ENCODE measurements at places on chromosomes 5 and 9.

DNA sequence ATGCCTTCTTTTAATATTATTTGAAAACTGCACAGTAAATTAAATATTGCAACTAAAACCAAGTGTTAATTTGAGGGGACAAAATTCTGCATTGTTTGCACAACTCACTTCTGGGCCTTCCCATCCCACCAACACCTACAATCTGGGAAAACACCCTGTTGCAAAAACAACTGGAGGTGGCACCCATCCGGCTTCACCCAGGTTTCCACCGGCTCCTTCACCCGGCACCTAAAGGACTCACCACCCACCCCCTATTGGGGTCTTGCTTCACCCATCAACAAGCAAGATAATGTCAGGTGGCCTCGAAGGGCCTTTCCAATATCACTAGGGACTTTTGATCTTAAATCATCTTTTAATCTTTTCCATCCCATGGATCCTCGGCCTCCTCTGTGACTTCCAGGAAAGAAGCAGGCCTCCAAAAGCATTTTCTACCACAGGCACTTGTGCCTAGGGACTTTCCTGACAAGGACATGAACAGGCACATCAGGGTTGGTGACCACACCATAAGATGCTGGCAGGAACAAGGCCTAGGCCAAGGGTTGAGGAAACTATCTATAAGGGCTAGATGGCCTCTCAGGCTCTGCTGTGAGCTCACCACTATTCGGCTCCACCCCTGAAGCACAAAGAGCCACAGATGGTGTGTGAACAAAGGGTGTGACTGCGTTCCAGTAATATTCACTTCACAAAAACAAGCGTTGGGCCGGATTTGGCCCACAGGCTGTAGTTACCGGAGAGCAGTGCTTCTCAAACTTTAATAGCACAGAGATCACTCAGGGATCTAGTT lies 205.1 kb downstream of the AUH start:
- no peak for DNase-seq

- no peak for DNase-seq
These were observed 15.8 kb upstream of the KIF4B start for GRCh38 chr5:154997746-154998145.

DNA sequence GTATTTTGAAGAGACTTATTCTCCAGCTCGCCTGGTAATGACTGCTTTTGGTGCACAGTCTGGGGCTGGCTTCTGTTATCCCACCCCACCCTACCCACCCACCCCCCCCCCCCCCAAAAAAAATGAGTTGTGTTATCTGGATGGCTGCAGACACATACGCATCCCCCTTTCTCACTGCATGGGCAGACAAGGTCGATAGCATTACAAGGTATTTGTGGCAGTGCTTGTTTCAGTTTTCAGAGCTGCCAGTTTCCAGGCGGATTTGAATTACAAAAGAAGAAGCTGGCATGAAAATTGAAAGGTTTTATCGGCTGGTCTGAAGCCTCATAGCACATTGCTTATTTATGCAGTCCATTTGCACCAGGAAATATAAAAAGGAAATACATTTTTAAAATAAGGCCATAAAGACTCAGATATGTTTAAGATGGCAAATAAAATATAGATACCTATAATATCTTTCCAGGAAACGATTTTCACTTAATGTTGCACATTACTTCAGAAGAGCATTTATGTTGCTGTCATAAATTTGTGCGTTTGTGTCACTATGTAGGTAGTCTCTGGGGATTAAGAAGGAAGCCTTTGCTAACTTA lies 85.1 kb upstream of the GRHPR start:
- no peak for DNase-seq

DNA sequence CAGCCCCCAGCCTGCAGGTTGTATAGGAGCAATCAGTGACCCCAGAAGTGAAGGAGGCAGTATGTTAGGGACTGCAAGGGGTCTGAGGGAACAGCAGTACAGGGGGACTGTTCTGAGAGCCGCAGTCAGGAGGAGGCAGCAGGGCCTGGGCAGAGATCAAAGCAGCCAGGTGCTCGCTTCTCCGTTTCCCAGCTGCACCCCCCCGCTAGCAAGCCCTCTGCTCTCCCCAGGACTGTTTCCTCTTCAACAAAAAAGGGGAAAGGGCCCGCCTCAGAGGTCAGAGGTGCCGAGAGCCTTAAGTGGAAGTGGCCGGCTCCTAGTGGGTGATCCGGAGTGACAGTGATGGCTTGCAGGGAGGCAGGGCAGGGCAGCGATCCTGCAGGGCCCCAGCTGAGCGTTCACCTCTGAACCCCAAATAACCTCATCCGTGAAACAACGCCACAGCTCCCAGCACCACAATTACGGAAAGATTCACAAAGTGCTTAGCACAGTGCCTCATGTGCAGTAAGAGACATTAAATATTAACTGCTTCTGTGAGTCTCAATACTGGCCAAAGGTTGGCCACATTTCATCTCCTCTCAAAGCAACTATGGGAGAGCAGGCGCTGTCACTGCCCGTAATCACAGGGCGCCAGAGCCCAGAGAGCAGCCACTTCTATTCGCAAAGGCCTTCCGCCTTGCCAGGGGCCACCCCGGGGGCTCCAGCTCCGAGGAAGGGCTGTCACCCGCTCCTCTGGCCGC lies 8.0 kb downstream of the CLPTM1L start:
- no peak for DNase-seq

- DNase-seq, result no peak
These were observed 1.7 kb upstream of the TMCO6 start for GRCh38 chr5:140637371-140638100.

- DNase-seq, result no peak
These were observed 3.2 kb downstream of the MAP1B start for GRCh38 chr5:72110394-72111013.

DNA sequence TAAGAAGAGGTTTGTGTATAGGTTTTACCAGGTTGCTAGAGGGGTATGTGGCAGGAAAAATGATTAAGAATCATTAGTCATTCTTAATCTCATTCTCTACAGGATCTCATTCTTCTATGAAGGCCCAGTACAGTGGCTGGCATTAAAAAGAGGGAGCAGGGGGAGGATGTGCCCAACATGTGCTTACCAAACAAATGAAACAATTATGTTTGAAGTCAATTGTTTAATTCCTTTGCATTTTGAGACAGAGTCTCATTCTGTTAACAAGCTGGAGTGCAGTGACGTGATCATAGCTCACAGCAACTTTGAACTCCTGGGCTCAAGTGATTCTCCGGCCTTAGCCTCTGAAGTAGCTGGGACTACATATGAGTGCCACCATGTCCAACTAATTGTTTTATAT lies 23.0 kb downstream of the FNIP1 start:
- DNase-seq, result no peak

- no peak for DNase-seq
These were observed 68.1 kb upstream of the FREM1 start for GRCh38 chr9:14978022-14979000.

DNA sequence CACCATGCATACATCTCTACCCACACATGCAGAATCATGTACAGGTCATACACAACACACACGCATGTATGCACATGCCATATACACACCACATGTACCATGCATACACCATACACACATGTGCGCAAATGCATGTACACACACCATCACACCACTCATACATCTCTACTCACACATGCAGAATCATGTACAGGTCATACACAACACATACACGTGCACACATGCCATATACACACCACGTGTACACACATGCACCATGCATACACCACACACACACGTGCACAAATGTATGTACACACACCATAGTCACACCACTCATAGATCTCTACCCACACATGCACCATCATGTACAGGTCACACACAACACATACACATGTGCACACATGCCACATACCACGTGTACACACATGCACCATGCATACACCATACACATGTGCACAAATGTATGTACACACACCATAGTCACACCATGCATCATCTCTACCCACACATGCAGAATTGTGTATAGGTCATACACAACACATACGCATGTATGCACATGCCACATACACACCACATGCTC lies 14.0 kb downstream of the GRIN1 start:
- no peak for DNase-seq

GRCh38 chr9:85331626-85332025 lies 410.1 kb downstream of the AGTPBP1 start:
- no peak for DNase-seq

- no peak for DNase-seq
These were observed 36.3 kb downstream of the ERGIC1 start for GRCh38 chr5:172870291-172870714.

DNA sequence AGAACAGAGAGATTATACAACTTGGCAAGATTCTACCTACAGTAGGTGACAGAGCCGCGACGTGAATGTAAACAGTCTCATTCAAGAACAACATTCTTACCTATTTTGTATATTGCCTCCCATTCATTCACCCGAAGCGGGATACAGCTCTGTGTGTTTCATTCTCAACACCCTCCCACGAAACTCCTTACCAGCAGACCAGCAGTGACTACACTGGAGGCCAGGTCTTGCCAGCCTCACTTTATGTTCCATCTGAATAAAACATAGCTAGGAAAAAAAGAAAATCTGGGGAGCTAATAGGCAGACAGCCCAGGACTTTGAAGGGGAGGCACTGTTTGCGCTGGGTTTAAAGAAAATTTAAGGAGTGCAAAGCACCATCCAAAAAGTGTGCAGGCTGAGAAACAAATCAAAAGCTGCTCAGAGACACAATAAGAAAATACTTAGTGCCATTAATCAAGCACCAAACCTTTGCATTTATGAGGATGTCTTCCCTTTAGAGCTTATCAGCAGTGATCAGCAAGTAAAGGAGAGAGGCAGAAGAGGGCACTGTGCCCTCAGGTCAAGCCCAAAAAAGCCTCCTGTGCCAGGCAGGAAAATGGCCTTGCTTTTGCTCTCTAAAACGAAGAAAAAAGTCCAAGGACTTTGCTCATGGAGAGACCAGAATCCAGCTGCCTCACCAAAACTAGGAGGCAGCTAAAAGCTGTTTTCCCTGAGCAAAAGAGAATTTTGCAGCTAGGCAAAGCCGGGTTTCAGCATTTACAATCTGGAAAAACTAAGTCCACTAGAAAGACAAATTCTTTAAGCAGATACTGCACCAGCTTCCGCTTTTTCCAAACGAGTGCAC lies 295.1 kb downstream of the BNC2 start:
- no peak for DNase-seq

DNA sequence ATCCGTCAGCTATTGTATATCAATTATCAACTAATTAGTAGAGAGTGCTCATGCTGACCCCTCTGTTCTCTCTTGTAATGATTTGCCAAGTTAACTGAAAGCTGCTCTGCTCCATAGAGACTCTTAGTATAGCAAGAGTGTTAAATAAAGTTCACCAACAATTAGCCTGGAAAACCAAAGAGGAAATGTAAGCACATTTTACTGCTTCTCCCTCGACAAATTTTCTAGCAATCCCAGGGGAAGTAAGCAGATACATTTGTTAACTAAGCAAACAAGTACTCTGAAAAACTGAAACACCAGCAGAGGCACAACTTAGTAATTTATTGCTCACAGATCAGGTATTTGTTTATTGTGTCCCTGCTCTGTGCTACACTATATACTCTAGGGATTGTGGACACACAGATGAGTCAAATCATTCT lies 162.2 kb downstream of the GLIS3 start:
- DNase-seq, result no peak

DNA sequence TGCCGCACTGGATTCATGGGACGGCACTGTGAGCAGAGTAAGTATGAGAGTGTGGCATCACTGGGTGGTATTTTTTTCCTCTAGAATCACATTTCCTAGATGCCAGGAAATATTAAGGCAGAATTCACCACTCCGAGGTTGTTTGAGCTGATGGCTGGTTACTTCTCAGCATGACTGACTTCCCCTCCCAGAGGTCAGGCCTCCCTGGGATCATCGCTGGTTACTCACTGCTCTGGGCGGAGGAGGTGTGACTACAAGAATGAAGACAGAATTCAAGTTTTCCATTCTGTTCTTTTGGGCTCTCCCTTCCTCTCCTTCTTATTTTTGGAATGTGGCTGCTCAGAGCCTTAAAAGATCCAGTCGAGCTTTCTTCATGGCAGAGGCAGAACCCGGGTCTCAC lies 76.6 kb upstream of the PRRC1 start:
- no peak for DNase-seq

DNA sequence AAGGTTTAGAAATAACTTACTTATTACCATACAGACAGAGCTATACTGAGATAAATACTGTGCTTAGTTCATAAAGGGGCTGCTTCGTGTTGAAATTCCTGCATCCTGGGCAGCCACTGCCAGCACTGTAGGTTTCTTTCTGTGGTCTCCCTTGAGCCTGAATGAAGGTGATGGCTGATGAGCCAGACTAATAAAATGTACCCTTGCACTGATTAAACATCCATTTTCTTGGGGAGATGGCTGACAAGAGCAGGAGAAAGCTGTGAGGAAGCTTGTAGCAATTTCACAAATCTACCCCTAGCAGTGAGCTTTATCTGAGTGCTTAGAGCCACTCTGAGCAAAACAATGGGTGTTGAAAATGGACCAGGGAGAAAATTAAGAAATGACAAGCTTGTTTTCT lies 23.3 kb upstream of the ZSWIM6 start:
- DNase-seq, result no peak

DNA sequence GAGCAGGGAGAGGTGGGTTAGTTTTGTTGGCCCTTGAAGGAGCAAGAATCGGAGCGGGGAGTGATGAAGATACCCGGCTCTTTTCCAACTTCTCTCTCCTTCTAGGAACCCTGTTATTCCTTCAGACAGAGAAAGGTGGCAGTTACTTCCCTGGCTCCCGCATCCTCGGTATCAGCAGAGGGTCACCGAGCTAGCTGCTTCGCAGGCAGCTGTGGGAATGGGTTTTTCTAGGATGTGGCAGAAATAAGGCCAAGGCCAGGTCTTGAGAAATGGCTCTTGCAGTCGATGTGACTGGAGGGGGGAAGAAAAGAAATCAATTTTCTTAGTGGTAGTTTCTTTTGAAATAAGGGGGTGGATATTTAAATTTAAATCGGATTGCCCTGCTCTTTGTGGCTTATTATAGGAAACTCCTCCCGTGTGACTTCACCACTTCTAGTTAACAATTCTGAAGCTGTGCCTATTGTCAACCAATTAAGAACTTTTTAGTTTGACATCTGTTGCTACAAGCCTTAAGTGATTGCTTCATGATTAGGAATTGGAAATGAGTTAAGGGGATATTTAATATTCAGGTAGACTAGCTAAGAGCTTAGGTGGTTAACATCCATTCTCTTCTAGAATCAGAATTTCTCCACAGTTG lies 1.4 kb downstream of the SAP30L start:
- DNase-seq, result no peak

GRCh38 chr5:33303579-33304095 lies 137.1 kb upstream of the TARS1 start:
- DNase-seq, result no peak

- DNase-seq, result no peak
These were observed 75.1 kb downstream of the FGF18 start for GRCh38 chr5:171494452-171495121.

GRCh38 chr9:86369810-86370209 lies 15.6 kb upstream of the TUT7 start:
- no peak for DNase-seq

- no peak for DNase-seq
These were observed 107.4 kb downstream of the TMEM174 start for GRCh38 chr5:73280386-73280785.
